Stimulated activated CD4-positive, alpha-beta T cell treated with anti-CD3 and anti-CD28 coated beads, Interleukin-15, amount 100 ng/mL, for 48 hours (primary cell): ENCODE measurements at places on chromosomes 2 and 18.

GRCh38 chr2:215611609-215612386 is 175.9 kb upstream of the FN1 start:
- DNase-seq = no peak

DNA sequence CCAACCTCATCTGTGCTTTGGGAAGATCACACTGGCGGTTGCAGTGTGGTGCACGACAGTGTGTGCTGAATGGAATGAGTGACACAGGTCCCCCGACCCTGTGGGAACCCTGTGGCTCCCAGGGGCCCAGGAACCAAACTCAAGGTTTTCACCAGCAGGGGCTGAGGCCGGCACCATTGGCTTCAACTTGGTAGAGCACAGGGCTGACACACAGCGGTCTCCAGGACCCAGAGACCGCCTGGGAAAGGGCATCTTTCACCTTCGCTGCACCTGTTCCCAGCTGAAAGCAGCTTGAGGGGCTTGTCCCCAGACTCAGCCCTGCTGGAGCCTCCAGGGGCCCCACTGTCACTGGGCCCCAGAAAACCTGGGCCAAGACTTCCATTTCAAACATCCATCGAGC is 59.0 kb upstream of the ODC1 start:
- DNase-seq = no peak

GRCh38 chr2:131036269-131036668 is 57.0 kb downstream of the FAM168B start:
- DNase-seq = no peak

- no peak for DNase-seq
Observed at GRCh38 chr2:40396124-40396523, 55.8 kb downstream of the SLC8A1 start.

GRCh38 chr2:199488772-199489400 is 31.1 kb upstream of the SATB2 start:
- DNase-seq = no peak

DNA sequence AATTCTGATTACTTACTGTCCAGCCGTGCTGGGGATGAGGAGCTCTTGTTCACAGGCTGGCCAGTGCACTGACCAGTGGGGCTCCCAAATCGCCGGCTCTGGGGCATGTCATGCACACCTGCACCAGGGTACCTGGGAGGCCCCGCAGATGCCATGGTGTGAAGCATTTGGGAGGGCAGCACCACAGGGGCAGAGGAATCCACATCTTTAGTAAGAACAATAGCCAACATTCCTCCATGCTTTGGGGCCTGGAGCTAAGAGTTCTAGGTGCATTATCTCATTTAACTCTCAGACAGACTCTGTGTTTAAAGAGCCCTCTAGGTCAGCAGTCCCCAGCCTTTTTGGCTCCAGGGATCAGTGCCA is 104.2 kb downstream of the ACKR3 start:
- DNase-seq = no peak

DNA sequence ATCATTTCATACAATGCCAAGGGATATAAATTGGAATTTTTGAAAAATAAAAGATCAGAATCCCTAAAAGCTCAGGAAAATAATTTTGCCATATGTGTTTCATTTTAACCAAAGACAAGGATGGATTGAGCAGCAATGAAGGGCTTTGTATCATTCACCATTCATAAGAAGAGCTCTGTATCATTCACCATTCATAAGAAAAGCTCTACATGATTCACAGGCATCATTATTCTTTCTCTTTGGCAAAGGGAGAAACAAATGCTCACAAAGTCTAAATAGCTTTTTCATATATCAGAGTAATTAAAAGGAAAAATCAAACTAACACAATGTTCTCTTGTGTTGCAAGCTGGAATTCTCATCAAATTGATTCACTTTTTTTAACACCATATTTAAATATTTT is 169.1 kb upstream of the MC4R start:
- DNase-seq = no peak

DNA sequence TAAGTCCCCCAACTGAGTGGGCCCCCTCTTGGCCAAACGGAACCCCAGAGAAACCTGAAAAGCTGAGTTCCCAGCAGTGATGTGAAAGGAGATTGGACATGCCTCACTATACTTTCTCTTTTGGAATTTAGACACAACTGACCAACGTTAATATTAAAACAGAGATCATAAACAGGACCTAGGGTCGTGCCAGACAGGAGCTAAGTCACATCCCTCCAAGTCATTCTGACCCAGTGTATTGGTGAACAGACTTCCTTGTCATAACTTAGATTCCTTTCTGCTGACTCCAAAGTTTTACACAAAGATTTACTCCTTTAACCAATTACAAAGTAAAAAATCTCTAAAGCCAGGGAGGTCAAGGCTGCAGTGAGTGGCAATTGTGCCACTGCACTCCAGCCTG is 46.9 kb downstream of the UXS1 start:
- DNase-seq = no peak
